NCI-H1105 (cell line): ENCODE measurements at places on chromosomes 7 and 10.
A peak's percentile ranks its signal among the peaks of the same experiment; 100 is the strongest.

DNA sequence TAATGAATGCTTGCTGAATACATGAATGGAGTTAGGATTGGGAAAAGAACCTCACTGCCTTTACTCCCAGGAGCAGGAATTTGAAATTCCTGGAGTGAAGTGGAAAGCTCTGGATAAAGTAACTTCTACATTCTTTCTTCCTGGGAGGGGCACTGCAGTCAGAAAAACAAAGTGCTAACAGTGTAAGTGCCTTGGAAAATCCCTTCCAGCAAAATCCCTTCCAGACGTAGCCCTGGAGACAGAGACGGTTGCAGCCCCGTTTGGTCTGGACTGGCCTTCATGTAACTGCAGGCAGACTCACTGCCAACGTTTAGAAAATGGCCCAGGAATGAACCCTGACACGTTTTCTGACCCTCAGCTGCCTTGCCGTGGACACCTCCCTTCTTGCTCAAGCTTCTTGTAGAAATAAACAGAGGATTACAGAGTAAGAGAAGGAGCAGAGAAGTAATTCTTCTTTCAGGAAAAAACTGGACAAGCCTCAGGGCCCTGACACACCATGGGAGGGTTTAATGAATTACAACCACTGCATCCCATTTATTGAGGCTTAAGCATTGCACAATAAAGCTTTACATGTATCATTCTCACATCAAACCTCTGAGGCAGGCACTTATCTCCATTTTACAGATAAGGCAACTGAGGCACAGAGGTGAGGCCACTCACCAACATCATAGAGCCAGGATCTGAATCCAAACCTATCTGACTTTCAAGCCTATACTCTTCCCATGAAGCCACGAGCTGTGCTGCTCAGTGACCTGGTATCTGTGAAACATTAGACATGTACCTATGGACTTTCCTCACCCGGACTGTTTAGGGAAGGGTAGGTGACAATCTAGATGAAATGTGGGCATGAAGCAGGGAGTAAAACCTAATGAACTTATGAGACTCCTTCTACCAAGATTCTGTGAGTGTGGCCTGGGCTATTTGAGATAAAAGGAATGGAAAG lies 7.8 kb downstream of the ITPRIP start:
- DNase-seq = no peak

DNA sequence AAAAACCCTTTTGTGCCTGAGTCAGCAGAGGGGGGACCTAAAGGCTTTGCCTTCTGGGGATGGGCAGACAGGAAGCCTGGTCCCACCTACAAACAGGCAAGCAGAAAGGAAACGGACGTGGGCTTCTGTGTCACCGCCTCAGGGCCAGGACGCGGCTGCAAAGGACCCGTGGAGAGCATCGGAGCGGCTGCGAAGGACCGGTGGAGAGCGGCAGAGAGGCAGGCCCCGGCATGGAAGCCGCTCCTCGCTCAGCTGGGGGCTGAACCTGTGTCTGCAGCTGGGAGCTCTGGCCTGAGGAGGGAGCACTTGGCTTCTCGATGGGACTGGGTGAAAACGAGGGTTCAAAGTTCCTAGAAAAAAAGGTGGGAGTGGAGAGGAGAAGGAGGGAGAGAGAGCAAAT lies 125.4 kb upstream of the PPP2R2D start:
- DNase-seq = no peak

DNA sequence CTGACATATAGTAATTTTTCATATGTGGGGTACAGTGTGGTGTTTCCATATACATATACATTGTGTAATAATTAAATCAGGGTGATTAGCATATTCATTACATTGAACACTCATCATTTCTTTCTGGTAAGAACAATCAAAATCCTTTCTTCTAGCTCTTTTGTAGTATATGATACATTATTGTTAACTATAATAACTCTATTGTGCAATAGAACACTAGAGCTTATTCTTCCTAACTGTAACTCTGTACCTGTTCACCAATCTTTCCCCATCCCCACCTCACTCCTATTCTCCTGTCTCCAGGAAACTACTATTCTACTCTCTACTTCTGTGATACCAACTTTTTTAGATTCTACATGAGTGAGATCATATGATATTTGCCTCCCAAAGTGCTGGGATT lies 9.4 kb downstream of the BZW2 start:
- no peak for DNase-seq

DNA sequence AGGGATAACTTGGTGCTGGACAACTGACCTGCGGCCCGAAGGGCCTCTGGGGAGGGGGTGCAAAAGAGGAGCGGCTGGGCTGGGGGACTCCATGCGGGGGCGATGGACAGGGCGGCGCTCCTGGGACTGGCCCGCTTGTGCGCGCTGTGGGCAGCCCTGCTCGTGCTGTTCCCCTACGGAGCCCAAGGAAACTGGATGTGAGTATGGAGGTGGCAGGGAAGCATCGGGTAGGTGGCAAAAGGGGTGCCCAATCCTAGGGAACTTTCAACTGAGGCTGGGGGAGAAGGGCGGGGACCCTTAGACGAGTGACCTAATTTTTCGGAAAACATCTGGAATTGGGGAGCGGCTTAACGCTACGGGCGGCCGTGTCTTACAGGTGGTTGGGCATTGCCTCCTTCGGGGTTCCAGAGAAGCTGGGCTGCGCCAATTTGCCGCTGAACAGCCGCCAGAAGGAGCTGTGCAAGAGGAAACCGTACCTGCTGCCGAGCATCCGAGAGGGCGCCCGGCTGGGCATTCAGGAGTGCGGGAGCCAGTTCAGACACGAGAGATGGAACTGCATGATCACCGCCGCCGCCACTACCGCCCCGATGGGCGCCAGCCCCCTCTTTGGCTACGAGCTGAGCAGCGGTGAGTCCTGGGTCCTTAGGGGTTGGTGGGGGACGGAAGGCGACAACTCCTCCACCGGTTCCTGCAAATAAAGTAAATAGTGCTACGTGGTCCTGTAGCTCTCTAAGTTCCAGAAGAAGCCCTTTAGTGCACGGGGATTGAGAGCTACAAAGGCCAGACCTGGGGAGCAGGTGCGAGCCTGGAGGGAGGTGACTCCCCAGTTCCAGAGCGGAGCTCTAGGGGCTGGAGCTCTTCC lies 622 bp downstream of the WNT16 start:
- peak; percentile 70 for DNase-seq

DNA sequence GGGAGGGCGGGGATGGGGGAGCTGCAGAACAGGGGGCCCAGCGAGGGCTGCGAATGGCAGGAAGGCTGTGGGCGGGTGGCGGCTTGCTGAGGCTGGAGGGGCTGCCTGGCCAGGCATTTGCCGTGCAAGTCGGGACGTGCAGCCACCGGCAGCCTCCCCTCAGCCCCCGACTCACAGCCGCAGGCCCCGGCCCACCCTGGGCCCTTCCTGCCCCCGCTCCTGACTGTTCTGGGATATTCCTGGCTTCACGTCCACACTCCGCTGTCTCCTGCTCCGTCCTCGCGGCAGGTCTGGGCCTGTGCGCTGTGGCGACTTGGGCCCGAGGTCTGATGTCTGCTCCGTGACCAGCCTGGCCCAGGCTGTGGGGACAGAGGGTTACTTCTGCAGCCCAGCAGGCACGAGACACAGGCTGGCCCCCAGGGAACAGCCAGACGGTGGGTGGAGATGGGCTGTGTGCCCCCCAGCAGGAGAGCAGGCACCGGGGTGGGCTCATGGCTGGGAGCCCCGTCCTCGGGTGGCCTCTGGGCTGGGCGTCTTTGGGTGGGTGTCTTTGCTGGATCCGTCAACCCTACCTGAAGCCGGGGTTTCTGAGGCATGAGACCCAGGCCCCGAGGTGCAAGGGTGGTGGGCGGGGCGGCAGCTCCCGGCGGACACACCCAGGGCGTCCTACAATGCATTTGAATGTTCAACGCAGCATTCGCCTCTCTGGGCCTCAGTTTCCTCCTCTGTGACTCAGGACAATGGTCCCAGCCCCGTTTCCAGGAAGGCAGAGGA lies 86.5 kb downstream of the FOXL3 start:
- no peak for DNase-seq
